ENCODE measurements at places on chromosomes 13 and 19. TPM values are rescaled to one million over a fixed set of nuclear protein-coding genes. Genes with fewer than 3 reads are reported as not detected.

STK11 gene
- 77.8 TPM for total RNA-seq

HRC gene
- not detected for total RNA-seq

- no peak for DNase-seq
Observed at GRCh38 chr13:62168891-62169290, 753.2 kb upstream of the PCDH20 start.

- no peak for DNase-seq
Observed at GRCh38 chr19:45468803-45469131, 971 bp downstream of the FOSB start.

GRCh38 chr13:33940898-33941297, 122.9 kb downstream of the RFC3 start:
- DNase-seq, result no peak

DNA sequence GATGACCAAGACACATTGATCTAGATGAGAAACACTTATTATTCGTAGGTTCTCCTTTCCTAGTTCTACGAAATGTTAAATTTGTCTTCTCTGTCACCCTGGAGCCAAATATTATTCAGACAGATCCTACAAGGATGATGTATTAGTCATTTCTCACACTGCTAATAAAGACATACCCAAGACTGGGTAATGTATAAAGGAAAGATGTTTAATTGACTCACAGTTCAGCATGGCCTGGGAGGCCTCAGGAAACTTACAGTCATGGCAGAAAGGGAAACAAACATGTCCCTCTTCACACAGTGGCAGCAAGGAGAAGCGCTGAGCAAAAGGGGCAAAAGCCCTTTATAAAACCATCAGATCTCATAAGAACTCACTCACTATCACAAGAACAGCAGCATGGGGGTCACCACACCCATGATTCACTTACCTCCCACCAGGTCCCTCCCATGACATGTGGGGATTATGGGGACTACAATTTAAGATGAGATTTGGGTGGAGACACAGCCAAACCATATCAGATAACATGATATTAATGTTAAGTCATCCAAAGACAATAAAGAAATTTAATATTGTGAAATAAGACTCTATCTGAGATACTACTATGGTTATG, 1248.8 kb upstream of the SLC10A2 start:
- DNase-seq, result no peak

DNA sequence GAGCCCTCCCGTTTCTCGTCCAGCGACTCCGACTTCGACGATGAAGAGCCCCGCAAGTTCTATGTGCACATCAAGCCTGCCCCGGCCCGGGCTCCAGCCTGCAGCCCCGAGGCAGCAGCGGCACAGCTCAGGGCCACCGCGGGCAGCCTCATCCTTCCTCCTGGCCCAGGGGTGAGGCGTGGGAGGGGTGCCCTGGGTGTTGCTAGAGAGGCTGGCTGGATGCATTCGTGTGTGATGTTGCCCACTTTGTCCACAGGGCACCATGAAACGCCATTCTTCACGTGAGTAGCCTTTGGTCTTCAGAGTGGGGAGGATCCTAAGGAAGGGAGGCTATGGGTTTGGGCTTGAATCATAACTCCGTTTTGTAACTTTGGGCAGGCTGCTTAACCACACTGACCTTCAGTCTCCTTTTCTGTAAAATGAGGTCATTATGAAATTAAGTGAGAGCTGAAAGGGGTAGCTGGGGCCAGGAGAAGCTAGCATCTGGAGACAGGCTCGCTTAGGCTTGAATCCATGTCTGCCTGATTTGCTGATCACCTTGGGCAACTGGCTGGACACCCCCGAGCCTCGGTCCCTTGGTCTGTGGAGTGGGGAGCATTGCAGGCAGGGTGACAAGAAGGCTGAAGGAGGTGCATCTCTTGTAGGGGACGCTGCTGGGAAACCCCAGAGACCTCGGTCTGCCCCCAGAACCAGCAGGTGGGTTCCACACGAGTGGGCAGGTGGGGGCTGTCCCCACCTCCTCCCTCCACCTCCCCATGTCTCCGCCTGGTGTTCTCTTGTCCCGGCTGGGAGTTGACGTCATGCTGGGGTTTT, 18.7 kb upstream of the B3GNT3 start:
- peak; percentile 85 for DNase-seq

- DNase-seq, result no peak
Observed at GRCh38 chr19:28694812-28695211, 518.1 kb downstream of the UQCRFS1 start.

DNA sequence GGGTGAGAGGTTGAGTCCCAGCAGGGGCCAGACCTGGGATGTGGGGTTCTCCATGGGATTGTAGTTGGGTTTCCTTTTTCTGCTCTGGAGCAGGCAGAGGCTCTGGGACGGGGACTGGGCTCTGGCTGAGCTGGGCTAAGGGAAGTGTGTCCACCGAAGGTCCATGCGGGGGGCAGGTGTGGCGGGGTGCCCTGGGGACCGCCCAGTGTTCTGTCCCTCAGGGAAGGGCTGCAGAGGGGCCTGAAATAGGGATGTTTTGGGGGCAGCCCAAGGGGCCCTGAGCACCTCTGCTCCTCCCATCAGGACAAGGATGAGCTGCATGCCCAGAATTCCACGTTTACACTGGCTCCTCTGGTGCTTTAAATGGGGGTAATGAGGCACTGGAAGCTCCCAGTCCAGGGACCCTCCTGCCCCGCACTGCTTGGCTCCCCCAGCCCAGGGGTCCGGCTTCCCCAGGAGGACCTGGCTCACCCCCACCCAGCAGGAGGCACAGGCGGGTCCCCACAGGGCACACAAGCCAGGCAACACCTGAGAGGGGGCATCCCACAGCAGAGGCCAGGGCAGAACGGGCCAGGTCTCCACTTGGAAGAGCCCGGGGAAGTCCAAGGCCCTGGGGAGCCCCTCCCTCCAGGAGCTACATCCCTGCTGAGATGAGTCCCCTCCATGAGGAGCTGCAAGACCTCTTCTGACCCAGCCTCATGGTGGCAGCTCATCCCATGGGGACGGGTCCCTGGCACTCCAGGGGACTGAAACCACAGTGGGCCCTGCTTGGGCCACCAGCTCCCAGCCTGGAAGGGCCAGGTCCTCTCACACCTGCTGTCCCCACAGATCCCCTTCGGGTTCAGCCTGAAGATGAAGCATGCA, 14.7 kb upstream of the ZNF14 start:
- peak; percentile 54 for DNase-seq

DNA sequence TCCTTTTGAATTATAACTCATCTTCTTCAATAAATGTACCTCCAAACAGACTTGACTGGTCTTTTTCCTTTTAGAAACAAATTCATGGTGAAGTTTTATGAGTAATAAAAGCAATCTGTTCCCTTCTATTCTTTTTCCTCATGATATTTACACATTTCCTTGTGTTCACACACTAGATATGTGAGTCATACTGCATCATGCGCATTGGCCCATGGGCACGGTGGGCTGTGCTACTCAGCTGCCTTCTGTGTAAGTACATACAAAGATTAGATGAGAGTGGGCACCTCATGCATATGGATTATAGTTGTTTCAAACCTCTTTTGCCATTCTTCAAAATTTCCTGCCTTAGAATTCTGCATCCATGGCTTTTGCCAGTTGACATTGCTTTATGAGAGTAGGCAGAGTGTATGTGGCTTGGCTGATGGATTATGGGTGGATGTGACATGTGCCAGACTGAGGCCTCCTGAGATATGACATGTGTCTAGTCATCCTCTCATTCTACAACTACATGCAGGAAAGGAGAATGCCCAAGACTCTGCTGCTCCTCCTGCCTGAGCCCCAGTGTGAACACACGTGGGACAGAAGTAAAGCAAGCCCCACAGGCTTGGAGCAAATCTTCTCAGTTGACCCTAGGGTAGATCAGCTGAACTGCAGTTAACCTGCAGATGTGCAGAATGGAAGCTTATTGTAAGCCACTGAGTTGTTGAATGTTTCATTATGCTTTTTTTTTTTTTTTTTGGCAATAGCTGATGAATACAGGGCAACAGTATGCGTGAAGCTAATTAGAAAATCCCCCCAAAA, 109.9 kb downstream of the RBM26 start:
- DNase-seq, result no peak
